ENCODE measurements at places on chromosomes 2 and 18.

DNA sequence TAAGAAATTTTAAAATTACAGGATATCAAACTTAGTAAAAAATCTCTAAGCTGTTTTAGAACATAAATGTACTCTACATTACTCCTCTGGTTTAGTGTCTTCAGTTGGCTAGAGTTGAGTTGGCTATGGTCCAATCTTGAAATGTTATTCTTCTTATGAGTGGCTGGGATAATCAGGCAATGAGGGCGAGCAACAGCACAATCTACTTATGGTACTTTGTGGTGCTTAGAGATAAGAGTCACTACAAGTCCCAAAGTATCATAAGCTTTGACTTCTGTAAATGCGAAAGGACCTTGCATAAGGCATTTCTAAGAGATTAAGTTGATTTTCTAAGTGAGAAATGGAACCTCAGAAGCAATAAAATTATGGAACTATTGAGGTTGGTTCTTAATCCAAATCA is 361.7 kb downstream of the GPD2 start:
- DNase-seq: no peak

GRCh38 chr2:43109261-43109743 is 117.1 kb downstream of the ZFP36L2 start:
- no peak for DNase-seq

GRCh38 chr2:65351234-65351947 is 81.0 kb downstream of the SPRED2 start:
- no peak for DNase-seq

DNA sequence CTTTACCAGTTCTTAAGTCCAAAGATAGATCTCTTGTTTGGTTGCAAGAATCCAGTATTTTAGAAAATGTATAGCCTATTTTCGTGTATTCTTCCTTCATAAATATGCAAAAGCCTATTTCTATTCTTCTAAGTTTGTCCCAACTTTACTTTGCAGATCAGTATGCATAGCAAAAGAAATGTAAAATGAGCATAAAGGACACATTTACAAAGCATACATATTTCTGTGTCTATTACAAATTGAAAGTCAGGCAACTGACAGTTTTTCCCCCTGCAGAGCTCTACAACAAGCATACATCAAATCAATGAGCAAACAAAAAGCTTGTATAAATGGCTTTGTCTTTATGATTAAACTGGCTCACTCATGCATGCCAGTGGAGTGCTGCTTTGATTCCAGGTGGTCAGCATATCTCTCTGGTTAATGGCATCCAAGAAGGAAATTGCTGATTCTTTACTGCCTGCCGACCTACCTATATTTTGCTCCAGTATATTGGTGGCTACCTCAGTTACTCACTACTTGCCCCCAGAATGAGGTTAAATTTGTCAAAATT is 10.0 kb upstream of the VPS54 start:
- no peak for DNase-seq

DNA sequence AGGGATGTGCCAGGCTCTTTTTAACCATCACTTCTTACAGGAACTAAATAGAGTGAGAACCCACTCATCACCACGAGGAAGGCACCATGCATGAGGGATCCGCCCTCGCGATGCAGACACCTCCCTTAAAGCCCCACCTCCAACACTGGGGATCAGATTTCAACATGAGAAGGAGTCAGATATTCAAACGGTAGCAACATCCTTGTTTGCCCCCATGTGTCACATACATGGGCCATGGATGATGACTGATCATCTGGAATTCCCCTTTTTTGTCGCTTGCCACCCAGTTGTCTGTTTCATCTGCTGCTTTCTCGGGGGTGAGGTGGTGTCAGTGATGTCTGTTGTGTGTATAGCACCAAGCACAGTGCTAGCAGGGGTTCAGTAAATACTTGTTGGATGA is 57.9 kb downstream of the NCK2 start:
- no peak for DNase-seq

DNA sequence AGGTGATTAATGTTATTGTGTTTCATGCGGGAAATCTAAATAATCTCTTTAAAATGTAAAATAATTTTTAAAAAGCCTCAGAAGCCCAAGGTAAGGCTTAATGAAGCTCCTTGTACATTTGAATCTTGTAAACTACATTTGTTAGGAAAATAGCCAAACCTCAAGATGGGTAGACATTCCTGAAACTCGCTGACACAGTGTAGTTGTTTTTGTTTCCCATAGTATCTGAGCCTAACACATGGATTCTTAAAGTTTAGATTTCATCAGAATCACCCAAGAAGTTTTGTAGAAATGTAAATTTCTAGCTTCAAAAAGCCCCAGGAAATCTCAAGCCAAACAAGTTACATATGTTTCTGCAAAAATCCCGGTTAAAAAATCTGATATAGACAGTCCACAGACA is 1221.1 kb upstream of the ACVR2A start:
- no peak for DNase-seq

GRCh38 chr2:239073270-239073669 is 225.4 kb downstream of the TWIST2 start:
- no peak for DNase-seq

DNA sequence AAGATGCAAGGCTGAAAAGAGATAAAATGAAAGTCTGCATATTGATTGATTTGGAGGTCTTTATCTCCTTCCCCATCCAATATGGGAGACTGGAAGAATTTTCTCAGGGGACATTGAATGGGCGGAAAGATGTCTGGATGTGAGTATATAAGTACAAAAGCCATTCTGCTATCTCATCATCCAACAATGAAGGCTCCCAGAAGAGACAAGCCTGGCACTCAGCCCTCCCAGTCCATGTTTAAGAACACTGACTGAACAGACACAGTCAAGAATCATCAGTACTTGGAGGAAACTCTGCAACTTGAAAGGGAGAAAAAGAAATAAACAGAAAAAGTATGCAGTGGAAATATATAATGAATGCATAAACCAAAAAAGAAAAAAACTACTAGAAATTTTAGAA is 80.9 kb downstream of the PTRHD1 start:
- DNase-seq: no peak

Data from stimulated activated CD8-positive, alpha-beta memory T cell treated with anti-CD3 and anti-CD28 coated beads, Interleukin-7, amount 100 ng/mL, for 48 hours (primary cell).